ENCODE measurements at places on chromosomes 1 and 21.

DNA sequence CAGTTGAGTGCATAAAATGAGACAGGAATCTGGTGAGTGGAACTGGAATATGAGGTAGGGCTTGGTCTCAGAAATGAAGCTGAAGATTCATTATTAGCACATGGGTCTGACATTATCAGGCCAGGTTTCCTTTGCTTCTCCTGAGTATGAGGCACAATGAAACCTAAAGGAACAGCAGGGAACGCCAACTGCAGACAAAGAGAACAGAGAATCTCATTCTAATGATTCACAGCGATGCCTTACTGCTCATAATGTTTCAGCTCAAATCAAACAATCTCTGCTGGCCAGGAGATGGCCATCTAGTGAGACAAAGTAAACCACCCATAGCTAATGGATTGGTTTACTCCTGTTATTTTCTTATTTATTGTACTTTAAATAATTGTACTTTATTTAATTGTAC is 133.5 kb downstream of the C1orf21 start:
- DNase-seq, result no peak

- DNase-seq, result no peak
Measured at GRCh38 chr1:59126366-59126765, 170.5 kb upstream of the FGGY start.

- DNase-seq, result no peak
Measured at GRCh38 chr1:18417316-18418269, 63.1 kb upstream of the KLHDC7A start.

- no peak for DNase-seq
Measured at GRCh38 chr1:246146804-246147523, 360.1 kb downstream of the SMYD3 start.

- DNase-seq, result no peak
Measured at GRCh38 chr1:236307435-236307834, 25.7 kb upstream of the ERO1B start.

GRCh38 chr1:157965584-157965983 is 27.9 kb upstream of the KIRREL1 start:
- DNase-seq, result no peak

- DNase-seq, result no peak
Measured at GRCh38 chr1:184041731-184042130, 4.2 kb upstream of the COLGALT2 start.

GRCh38 chr1:170664093-170664827 is at the start of gene PRRX1:
TSS of gene PRRX1 (plus strand) at chr1:170664131. CDS start at chr1:170664219, 88 bp downstream.
- no peak for DNase-seq

GRCh38 chr1:146049436-146049835 is 27.9 kb upstream of the HJV start:
- DNase-seq, result no peak

DNA sequence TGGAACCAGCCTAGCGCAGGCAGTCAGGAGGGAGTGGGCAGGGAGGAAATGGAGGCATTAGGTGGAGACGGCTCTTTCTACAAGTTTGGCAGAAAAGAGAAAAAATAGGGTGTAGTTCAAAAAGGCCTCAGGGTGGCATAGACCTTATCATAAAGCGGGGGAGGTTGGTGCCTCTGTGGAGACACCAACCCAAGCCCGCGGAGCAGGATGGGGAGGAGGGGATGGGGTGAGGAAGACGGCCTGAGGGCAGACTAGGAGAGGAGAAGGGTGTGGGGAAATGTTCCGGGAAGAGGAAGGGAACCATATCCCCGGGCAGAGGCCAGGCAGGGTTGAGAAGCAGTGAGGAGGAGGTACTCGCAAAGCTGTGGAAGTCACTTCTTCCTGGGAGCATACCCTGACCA is 17.4 kb upstream of the SHE start:
- no peak for DNase-seq

- DNase-seq, result no peak
Measured at GRCh38 chr1:190936337-190936736, 458.7 kb upstream of the BRINP3 start.

DNA sequence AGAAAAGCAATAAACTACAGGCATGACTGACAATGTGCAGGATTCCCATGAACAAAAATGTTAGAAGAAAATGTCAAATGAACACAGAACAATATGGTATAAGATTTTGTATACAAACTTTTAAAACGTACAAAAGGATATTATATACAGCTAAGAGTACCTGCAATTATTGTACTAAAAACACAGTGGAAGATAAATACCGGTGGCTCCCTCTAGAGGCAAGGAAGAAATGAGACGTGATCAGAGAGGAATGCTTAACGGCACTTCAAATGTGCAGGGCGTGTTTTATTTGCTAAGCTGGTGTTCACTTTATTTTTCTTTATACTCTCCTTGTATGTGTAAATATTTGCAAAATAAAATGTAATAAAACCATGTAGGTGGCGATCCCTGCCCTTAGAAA is 191.8 kb upstream of the SAMSN1 start:
- peak; percentile 24 for DNase-seq

GRCh38 chr1:245319094-245319493 is 164.3 kb downstream of the KIF26B start:
- DNase-seq, result no peak

DNA sequence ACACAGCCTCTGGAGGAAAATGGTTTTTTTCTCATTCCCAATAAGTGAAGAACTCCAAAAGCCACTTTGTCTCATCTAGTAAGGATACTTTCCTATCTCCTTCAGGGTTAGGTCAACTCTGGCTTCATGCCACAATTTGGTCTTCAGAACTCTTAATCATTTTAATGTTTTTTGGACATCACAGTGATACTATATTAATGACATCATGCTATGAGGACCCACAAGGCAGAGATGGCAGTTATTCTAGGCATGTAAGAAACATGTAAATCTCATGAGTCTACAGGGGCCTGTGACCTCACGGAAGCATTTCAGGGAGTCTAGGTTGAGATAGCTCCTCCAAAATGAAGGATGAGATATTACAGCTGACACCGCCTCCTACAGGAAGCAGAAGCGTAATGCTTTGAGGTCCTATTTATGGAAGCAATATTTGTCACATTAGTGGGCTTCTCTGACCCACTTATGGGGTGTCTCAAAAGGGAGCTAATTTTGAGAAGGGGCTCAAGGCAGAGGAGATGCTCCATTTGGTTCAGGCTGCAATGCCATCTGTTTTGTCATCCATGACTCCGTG is 5.0 kb upstream of the GPR137B start:
- DNase-seq, result no peak

GRCh38 chr1:119986007-119986497 is 83.4 kb downstream of the NOTCH2 start:
- no peak for DNase-seq

DNA sequence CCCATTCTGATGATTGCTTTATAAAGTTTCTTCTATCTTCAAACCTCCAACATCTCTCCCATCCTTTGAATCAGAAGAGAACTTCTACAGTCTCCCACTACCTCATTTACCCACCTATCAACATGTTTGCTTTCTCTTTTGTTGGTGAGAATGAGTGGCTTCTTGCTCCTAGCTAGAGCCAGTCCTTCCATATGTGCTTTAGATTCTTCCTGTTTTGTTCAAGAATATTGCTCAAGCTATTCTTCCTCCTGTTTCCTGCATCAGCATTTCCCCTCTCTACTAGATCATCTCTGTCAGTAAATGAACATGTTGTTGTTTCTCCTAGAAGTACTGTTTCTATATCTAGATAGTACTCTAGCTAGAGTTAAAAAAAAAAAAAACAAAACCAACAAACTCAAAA is 6.3 kb downstream of the ATF6 start:
- no peak for DNase-seq

- DNase-seq, result no peak
Measured at GRCh38 chr1:232238009-232238408, 391.9 kb downstream of the SIPA1L2 start.

DNA sequence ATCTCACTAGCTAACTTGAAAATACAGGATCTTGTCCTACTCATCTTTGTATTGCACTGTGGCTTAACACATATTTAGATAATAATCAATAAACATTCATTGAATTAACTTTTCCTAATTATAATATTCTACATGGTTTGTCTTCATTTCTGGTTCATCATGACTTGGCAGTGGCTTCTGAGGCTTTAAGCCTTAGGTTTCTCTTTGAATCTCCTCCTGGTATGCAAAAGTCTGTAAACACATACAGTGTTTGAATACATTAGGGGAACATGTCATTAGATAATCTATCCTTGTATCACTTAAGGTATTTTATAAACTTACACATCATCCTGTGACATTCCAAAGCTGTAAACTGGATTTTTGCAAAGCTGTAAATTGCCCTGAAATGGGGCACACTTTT is 20.6 kb downstream of the CTSK start:
- DNase-seq, result no peak

GRCh38 chr21:28151758-28152157 is 840.9 kb downstream of the LTN1 start:
- DNase-seq, result no peak

DNA sequence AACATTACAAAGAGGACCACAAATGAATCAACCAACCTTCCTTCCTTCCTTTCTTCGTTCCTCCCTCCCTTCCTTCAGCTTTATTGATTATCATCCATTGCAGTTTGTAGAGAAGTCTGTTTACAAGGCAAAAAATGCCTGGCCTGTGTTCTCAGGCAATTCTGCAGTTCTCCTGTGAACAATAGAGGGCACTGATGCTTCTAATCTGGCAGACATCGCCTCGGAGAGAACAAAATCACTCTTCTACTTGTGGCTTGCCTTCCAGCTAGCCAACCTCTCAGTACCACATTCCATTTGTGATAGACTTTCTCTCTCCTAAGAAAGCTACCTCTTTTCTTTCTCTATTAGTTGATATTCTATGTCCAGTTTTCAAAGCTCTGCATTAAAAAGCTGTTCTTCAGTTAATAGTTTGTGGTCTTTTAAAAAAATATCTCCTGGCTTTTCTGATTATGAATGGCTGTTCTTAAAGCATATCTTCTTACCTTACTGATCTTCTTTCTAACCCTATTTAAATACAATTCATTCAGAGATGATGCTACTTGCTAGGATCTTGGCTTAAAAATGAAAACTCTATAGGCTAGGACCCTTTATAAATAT is 26.9 kb upstream of the ESRRG start:
- no peak for DNase-seq

DNA sequence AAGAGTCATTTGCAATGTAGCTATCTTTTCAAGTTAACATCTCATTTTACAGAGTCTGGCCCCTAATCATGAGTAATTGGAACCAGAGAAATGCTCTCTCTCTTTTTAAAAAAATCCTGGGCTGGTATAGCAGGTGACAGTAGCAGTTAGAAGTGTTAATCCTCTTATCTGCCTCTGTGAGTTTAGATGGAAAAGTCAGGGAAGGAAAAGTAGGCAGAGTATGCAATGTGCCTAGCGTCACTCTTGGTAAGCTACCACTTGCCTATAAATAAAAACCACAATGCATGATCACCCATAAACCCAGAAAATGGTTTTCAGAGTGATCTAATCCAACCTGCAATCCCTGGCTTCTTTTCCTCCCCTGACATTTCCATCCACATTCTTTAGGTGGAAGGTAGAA is 43.2 kb downstream of the UTP25 start:
- DNase-seq, result no peak

DNA sequence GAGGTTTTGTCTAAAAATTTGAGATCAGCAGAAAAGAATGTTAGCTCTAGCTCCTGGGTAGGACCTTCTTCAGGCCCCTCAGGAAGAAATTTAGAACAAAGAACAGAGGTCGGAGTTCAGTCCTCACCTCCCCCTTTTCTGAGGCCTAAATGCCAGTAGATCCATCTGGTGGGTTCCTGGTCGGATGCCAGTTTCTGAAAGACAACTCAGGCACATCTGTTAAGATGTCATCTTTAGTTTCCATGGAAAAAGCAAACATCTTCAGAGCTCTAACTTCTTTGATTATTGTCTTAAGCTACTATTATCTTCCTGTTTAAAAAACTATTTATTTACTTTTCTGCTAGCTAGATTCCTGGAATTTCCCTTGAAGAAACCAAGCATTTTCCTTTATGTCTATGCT is 37.1 kb upstream of the USP25 start:
- no peak for DNase-seq

- no peak for DNase-seq
Measured at GRCh38 chr1:25080294-25081209, 150.5 kb upstream of the RUNX3 start.

GRCh38 chr1:45938029-45938428 is 134.6 kb downstream of the MAST2 start:
- no peak for DNase-seq

GRCh38 chr1:89701746-89702241 is 68.9 kb downstream of the LRRC8C start:
- peak; percentile 56 for DNase-seq

DNA sequence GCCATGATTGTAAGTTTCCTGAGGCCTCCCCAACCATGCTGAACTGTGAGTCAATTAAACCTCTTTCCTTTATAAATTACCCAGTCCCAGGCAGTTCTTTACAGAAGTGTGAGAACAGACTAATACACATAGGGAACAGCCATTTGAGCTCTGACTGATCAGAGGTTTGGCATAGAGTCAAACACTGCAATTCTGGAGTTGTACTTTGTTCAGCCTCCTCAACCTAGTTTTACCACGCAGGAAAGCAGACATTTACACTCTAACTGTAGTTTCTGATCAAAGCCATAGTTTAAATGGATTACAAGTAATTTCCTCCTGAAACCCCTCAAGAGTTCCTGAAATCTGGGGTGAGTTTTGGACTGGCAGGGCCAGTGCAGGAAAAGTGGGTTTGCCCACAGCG is 218.2 kb downstream of the TNR start:
- no peak for DNase-seq
